ENCODE measurements at places on chromosomes 4 and X.

- peak; percentile 73 for DNase-seq
Measured at GRCh38 chr4:104942990-104943743, 203.5 kb upstream of the TET2 start.

- no peak for DNase-seq
Measured at GRCh38 chrX:148555101-148555500, 54.7 kb downstream of the AFF2 start.

GRCh38 chr4:101707596-101707995 is 82.9 kb upstream of the BANK1 start:
- DNase-seq, result no peak

- no peak for DNase-seq
Measured at GRCh38 chr4:78558410-78558809, 6.8 kb downstream of the ANXA3 start.

DNA sequence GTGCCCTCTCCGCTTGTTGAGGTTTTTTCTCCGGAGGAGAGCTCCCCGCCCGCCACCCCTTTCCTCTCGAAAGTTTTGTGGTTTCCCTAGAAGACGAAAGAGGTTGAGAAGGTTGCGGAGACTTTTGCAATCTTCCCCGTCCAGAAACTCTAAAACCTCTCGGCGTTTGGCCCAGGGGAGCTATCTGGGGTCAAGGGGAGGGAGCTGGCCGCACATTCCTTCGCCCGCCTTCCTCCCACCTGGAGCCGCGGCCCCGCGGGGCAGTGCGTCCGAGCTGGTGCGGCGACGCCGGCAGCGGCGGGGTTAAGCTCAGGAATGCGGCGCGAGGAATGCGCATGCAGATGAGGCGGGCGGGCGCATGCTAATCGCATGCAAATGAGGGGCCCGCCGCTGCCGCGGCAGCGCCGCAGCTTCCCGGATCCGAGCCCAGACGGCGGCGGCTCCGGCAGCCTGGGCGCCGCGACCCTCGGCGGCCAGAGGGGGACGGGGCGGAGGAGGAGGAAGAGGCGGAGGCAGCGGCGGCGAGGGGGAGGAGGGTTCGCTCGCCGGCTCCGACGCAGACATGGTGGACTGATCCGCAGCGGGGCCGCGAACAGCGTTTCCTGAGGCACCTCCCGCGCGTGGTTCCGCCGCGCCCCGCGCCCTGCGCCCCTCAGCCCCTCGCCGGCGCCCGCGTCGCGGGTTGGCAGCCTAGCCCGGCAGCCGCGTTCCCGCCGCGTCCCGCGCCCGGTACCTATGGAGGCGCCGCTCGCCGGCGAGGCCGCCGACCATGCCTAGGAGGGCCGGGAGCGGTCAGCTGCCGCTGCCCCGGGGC is at the start of gene WWC2:
Gene WWC2 (plus strand): TSS at position 535 of the 814 bp plus-strand sequence. CDS start 235 bp downstream, at position 770.
- peak; percentile 68 for DNase-seq

DNA sequence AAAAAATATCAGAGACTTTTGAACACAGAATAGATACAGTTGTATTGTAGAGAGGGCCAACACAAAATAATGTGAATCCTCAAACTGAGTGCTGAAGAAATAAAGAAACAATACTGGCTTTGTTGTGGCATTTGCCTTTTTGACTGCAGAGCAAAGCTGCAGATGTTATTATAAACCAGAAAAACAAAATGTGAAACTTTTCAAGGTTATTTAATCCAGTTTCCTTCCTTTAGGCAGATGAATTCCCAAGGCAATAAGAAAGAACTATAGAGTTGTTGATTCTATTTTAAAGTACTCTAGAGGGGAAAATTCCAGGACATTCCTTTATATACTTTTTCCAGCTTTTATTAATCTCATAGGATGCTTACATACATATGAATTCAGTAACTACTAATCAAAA is 186.8 kb downstream of the NDST4 start:
- DNase-seq, result no peak

DNA sequence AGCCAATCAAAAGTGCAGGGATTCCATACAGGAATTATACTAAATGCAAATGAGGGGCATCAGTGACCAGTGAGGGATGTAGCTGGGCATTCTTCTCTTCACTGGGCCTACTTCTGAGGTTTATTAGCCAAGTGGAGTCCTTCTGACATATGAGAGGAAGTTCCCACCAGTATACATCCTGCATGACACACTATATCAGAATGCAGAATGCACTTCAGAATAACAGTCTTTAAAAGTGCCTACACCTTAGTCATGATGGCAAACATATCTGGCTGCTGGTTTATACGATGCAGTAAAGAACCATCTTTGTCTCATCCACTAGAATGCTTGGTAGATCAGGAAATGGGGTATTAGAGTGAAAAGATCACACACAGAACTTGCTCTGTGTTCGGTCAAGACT is 180.3 kb upstream of the PPARGC1A start:
- DNase-seq, result no peak

Measured in activated naive CD8-positive, alpha-beta T cell treated with anti-CD3 and anti-CD28 coated beads, Interleukin-2, amount 10 ng/mL, durations not matched to agents 7 days and 5 days (primary cell).